ENCODE measurements at places on chromosomes 7 and 10.

- no peak for DNase-seq
These were observed 18.5 kb downstream of the STAM start for GRCh38 chr10:17662193-17663138.

DNA sequence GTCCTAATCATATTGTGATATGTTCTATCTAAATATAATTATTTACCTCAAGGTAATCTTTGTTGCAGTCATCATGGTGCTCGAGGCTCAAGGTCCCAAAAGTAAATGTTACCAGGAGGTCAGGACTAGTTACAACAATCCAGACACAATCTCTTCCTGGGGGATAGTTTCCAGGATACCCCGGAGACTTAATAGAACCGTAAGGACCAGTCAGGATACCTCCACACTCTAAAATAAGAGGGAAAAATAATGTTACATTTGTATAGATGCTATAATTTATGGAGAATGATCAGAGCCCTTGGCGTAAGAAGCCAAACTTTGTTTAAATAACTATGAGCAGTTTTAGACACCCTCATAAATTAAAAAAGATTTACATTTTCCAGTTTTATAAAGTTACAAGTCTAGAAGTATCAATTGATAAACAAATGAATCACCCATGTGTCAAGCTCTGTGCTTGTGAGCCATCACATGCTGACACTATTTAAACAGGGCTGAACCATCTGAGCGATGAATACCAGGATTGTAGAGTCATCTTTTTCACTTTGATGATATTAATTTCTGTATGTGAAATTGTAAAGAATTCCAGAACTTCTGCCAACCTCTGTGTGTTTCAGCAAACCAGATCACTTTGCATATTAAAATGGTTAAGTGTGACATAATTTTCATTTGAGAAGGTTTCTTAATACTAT, 41.3 kb downstream of the CUBN start:
- no peak for DNase-seq

DNA sequence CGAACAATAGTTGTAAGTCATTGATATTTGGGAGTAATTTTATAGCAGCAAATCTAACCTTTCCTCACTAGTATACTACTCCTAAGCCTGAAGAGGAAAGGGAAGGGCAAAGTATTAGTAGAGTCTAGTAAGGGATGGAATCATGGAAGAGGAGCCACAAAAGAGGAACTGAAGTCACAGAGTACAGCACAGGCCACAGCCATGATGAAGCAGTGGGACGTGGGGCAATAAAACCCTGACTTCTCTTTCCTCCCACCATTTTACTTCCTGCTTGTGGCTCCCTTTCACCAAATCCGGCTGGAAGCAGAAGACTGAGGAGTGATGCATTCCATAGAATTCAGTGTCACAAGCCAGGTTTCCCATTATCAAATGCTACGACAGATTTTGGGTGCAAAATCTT, 58.7 kb downstream of the CABCOCO1 start:
- DNase-seq = no peak

DNA sequence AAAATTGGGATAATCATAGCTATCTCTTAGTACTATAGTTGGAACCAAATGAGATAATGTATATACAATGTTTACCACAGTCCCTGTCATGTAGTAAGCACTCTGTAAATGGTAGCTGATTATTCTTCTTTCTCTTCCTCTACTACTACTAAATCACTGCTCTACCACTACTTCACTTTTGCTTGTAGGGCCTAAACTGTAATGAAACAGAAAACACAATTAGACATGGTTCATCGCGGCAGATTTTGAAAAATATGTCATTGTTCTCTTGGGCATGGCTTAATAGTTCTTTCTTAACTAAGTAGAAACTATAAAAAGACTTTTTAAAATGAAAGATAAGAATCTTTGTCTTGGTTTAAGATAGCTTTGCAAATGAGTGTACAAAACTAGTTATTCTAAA, 34.9 kb downstream of the R3HCC1L start:
- no peak for DNase-seq

- no peak for DNase-seq
These were observed 56.7 kb downstream of the CFAP46 start for GRCh38 chr10:132885451-132886210.

DNA sequence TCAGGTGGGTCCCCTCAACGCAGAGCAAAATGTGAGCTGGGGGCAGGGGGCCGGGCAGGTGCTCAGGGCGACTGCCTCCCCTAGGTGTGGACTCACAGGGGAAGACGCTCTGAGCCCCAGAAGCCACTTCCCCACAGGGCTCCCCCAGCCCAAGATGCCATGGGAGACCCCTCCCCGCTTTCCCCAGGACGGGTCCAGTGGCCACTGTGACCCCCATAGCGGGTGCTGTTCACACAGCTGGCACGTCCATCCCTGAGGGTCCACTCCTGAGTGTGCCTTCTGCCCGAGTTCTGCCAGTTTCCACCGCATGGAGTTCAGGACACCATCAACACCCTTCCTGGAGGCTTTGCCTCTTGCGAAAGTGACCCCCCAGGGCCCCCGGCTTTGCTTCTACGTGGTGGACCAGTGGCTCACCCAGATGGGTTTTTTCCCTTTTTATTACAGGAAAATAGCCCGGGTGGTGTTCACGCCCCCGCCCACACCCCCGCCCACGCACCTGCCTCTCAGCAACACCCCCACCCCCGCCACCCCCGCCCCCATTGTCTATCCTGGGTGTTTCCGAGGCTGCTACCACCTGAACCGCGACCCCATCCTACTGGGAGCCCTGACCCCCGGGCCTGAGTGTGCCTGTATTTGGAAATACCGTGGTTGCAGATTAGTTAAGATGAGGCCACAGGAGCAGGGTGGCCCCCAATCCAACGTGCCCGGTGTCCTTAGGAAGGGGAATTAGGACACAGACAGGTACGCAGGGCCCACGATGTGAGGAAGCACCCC, 32.0 kb downstream of the ADAP1 start:
- DNase-seq = peak; percentile 44

- no peak for DNase-seq
These were observed 43.8 kb downstream of the ARL4A start for GRCh38 chr7:12731214-12731656.

DNA sequence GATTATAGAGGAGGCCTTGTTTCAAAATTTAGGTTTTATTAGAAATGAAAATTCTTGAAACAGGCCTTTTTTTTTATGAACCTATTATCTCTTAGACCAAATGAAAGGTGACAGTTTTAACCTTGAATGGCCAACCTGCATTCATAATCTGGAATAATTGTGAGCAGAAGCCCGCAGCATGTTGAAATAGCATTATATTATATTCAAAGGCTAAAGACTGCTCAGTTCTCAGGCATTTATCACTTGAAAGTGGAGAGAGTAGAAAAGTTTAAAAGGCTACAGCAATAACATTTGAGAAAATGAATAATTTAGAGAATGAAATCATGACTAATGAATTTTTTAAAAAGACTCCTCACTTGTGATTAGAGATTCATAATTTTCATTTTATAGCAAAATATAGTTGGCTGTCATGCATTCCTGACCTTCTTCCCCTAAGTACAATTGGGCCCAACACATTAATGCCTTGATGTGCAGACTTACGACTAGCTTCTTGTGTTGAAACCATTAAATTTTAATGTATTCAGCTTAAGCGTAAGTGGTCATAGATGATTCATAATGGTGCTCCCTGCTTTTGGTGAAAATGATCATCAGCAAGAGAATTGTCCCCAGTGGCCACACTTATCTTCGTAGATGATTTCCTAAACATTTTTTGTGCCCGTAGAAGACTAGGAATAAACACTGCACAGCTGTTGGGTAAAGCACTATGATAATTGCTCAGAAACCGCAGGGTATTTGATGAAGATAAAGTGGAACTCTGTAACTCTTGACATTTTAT, 346.6 kb upstream of the BMPER start:
- no peak for DNase-seq

DNA sequence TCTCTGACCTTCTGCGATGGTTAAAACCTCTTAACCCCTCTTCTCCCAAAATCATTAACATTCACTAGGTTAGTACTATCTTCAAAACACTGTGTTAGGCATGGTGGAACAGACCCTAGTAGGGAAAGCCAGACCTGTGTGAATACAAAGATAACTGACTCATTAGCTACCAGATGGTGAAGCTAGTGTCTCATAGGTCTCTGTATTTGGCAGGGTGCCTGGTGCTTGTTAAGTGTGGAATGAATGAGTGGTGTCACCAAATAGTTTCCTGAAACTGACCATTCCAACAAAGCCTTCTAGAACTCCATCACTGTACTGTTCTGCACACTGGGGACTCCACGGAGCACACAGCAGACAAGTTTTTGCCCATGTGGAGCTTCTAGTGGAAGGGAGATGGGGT, 27.7 kb upstream of the TM9SF3 start:
- no peak for DNase-seq

DNA sequence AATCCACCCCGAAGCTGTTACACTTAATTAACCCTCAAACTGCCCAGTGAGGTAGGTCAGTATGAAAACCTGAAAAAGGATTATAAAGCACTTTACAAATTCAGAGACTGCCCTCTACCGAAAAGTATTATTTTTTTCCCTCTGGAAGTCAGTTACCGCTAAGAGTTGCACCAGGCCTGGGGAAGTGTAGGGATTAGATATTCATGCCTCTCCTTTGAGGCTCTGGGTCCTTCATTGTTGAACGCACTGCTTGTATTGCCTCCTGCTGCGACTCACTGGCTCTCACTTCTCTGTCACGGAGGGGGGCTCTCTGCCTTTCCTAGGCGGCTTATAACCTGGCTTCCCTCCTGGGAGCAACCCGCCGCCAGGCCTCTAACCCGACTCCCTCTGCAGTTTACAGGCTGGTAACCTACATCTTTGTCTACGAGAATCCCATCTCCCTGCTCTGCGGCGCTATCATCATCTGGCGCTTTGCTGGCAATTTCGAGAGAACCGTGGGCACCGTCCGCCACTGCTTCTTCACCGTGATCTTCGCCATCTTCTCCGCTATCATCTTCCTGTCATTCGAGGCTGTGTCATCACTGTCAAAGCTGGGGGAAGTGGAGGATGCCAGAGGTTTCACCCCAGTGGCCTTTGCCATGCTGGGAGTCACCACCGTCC, 2.7 kb downstream of the RHBDD2 start:
- no peak for DNase-seq

DNA sequence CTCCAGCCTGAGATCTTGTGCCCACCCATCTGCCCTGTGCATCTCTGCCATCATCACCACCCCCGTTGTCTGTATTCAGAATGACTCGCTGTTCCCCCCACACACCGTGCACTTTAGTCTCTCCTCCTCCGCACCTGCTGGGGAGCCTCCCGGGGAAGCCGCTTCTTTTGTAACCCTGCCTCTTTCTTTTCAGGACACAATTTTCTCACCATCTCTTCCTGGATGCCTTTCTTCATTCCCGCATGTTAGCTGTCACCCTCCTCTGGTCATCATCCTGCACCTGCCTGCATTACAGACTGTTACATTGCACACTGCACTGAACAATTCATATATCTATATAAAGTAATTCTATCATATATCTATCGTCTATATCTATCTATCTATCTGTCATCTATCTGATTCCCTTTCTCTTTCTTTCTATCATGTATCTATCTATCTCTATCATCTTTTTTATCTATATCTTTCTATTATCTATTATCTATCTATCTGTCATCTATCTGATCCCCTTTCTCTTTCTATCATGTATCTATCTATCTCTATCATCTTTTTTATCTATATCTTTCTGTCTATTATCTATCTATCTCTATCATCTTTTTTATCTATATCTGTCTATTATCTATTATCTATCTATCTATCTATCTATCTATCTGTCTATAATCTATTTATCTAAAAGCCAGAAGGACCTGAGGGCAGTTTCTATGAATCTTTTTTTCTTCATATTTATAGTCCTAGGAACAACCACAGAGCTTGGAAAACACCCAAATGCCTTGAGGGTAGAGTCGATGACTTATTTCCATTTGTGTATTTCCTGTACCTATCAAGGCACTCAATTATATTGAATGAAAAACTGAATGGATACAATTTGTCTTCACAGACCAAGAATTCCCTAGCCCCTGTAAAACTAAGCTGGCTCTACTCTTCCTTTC, 642.5 kb downstream of the ACTR3B start:
- DNase-seq = no peak

- DNase-seq = no peak
These were observed 96.8 kb upstream of the SAMD8 start for GRCh38 chr10:75014516-75015230.

DNA sequence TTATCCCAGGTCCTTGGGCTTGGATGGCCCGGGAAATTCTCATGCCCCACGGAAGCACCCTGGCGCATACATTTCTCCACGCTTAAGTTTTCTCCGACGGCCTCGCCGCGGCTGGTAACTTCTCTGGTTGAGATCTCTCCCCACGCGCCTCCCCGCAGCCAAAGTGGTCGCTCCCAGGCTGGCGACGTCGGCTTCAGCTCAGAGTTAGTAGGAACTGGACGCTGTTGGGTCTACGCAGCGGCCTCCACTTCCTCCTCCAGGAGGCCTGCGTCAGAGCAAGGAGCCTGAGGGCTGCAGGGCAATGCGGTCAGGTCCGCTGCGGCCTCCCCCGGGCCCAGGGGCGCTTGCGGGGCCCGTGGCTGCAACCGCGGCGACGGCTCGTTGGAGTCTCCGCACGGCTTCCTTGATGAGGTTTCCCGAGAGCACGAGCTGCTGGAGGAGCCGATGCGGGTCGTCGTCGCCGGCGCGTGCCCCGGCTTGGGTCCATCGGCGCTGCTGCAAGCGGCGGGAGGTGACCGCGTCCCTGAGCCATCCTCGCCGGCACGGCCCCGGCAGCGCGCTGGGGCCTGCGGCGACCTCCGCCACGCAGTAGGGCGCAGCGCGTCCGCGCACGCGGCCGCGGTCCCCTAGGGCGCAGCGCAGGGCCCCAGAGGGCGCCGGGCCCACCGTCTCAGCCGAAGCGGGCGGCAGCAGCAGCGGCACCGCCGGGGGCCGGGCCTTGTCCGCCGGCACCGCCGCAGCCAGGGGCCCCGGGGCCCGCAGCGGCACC, 744 bp downstream of the FRAT2 start:
- DNase-seq = no peak

DNA sequence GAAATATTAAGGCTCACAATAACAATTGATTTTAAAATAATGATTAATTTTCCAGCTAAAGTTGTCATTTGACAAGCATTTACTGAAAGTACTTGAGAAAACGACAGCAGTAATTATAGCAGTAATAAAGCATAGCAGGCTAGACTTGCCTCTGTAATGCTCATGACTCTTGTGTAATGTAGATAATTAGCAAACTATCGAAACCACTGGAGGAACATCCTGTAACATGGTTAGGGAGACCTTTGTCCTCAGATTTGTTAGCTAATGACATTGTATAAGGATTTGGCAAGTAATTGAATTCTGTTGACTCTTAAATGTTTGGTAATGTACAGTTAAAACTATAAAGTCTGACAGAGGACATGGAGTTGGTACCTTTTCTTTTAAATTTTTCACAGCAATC, 24.8 kb downstream of the ARL4A start:
- DNase-seq = no peak

GRCh38 chr7:101901661-101902491, 84.5 kb downstream of the CUX1 start:
- DNase-seq = no peak

- no peak for DNase-seq
These were observed 166.8 kb upstream of the HABP2 start for GRCh38 chr10:113386005-113386404.

DNA sequence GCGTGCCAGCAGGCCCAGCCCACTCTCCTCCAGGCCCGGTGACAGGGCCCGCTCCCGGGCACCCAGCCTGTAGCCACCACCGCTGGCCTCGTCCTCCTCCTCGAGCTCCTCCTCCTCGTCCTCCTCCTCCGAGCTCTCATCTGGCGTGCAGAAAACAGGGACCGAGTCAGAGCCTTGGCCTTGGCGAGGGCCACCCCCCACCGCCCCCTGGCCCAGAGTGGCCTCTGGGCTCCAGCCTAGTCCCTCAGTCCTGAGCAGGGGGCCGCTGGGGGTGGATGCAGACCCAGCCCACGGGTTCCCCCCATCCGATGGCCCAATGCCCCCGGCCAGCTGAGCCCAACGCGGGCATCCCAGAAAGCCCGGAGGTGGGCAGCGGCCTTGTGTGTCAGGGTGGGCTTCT, 62.9 kb downstream of the SLC29A4 start:
- no peak for DNase-seq

Measured in activated CD4-positive, alpha-beta T cell treated with anti-CD3 and anti-CD28 coated beads for 24 hours (primary cell).